MCF 10A (cell line): ENCODE measurements at places on chromosomes 4 and X. TPM values are rescaled to one million over a fixed set of nuclear protein-coding genes. Genes with fewer than 3 reads are reported as not detected.

DGKK gene
- total RNA-seq, result not detected in 2 replicates

CNGA1 gene
- not detected in 2 replicates for total RNA-seq

CPLX1 gene
- total RNA-seq, result 2.7 and 3.5 TPM in 2 replicates

HGFAC gene
- total RNA-seq, result 0.28 TPM in 1 of 2 replicates, not detected in the other

TRIML1 gene
- not detected in 2 replicates for total RNA-seq

MCF2 gene
- 1.5 and 2.1 TPM in 2 replicates for total RNA-seq

IL13RA1 gene
- total RNA-seq, result 27.4 and 32.4 TPM in 2 replicates

TENM3 gene
- 34.1 and 44.4 TPM in 2 replicates for total RNA-seq

SCML1 gene
- total RNA-seq, result 13.9 and 14.1 TPM in 2 replicates

RIPPLY1 gene
- not detected in 2 replicates for total RNA-seq

DAPP1 gene
- total RNA-seq, result 17.6 and 24.7 TPM in 2 replicates

USP17L22 gene
- not detected in 2 replicates for total RNA-seq

AMOT gene
- 0.09 TPM in 1 of 2 replicates, not detected in the other for total RNA-seq

ENAM gene
- not detected in 2 replicates for total RNA-seq

FOXR2 gene
- not detected in 2 replicates for total RNA-seq

KCNIP4 gene
- total RNA-seq, result 0.91 and 4.6 TPM in 2 replicates

DUSP9 gene
- not detected in 2 replicates for total RNA-seq

DNA sequence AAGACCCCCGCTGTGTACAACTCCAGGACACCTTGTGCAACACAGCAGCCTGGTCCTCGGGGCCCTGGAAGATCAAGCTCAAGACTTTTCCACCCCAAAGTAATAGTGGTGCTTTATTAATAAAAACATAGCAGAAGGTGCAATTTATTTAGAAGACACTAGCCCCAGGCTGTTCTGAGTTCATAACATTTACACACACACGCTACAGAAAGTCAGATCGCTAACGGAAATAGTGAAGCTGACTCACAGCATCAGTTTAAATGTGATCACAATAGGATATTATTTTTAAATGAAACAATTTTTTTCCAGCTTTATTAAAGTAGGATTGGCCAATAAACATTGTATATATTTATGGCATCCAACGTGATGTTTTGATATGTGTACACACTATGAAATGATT, 141.0 kb downstream of the STK32B start:
- no peak for DNase-seq

DNA sequence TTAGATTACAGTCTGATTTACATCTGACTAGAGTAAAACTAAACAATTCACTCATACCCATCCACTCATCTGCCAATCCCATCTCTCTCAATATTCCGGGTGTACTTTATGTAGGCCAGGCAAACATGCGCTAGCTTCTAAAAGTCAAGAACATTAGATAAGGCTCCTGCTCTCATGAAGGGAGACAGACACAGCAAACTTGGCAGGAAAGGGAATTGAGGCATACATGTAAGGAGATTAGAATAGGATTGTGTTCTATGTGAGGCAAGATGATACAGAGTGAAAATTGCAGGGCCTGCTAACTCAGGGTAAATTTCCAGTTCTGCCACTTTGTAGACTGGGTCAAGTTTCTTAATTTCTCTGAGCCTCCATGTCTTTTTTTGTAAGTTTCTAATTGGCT, 135.8 kb downstream of the CDS1 start:
- DNase-seq, result no peak

GRCh38 chr4:184408021-184408683, 66.2 kb downstream of the IRF2 start:
- DNase-seq, result no peak

- DNase-seq, result no peak
These were observed 161.6 kb upstream of the SPRY1 start for GRCh38 chr4:123234955-123235354.

DNA sequence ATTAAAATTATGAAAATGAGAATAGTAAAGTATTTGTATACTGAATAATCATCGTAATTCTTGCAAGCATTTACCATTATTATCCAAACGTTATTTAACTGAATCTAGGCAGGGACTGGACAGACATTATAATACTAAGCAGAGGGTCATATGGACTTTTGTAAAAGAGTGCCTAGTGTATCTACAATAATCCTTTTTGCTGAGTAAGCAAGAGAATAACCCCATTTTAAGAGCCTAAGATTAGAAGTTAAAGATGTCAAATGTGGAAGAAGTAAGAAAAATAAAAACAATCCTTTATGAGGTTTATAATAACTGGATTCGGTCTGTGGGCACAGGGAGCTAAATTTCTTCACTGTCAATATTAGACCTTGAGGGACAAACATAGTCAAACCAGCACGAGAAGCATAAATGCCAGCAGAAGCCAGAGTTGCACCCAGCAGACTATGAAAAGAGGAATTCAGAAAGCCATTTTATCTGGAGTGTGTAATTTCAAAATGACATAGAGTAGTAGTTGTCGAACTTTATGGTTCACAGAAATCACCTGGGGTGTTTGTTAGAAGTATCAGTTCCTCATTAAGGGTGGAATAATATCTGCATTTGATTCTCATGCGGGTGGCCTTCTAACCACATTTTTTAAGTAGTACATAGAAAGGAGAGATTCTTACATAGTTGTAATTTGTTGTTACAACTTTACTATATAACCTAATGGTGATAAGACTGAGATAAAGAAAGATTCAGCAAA, 39.7 kb upstream of the DCLK2 start:
- DNase-seq, result no peak

DNA sequence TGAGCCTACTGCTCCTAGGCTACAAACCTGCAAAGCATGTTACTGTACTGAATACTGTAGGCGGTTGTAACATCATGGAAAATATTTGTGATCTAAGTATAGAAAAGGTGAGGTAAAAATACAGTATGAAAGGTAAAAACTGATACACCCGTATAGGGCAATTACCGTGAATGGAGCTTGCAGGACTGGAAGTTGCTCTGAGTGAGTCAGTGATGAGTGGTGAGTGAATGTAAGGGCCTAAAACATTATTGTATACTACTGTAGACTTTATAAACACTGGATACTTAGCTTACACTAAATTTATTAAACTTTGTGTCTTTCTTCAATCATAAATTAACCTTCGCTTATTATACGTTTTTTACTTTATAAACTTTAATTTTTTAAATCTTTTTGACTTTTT, 3.7 kb downstream of the KIF4A start:
- no peak for DNase-seq

GRCh38 chrX:17161991-17162390, 213.0 kb upstream of the NHS start:
- DNase-seq, result no peak

- DNase-seq, result no peak
These were observed 53.1 kb downstream of the GAK start for GRCh38 chr4:878796-879728.

DNA sequence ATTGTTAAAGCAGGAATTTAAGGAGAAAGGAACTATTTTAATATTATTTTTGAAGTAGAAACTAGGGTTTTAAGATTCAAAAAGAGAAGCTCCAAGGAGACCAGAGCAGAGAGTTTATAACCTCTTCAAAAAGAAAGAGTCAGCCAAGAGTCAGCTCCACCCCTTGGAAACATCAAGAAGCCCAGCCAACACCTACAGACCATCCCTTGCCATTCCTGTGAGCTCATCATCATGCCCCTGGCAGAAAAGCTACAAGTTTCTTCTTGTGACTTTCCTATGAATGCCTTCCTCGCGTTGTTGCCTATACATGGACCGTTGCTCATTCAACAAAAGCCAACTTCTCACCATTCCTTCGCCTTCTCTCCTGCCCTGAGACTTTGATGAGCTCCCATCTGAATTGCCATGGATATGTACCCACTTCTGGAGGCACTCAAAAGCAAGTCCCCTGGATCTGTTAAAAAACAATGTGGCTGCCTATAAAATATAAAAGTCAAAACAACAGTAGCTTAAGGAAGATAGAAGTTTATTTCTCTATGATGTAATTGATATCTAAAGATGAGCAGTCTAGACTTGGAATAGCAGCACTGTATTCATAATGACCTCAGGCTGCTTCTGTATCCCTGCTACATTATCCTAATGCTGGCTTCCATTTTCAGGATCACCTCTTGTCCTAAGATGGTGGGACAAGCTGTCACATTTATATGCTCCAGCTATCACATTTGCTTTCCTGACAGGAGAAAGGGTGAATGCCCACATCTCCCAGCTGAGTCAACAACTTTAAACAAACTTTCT, 20.3 kb downstream of the PLRG1 start:
- peak; percentile 83 for DNase-seq

- no peak for DNase-seq
These were observed 39.3 kb downstream of the RNF212 start for GRCh38 chr4:1074077-1074476.

GRCh38 chrX:72280321-72280845, 3.3 kb upstream of the RPS4X start:
- peak; percentile 47 for DNase-seq

DNA sequence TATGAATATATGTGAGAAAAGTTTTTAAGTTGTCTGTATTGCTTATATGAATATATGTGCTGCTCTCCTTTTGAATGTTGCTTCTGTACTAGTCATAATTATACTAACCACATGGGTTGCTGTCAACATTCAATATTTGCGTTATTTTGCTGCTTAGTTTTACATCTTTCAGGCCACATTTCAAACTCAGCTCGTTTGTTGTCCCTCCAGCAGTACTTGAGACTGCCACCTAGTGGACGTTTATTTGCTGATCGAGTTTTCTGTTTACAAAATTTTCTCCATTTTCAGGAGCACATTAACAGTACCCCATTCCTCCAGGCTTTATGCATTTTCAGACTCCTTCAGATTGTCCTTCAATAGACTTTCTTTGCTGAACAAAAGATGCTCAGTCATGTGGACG, 75.8 kb downstream of the NUDT11 start:
- DNase-seq, result peak; percentile 60

- DNase-seq, result no peak
These were observed 8.9 kb upstream of the RUFY3 start for GRCh38 chr4:70712604-70713452.

DNA sequence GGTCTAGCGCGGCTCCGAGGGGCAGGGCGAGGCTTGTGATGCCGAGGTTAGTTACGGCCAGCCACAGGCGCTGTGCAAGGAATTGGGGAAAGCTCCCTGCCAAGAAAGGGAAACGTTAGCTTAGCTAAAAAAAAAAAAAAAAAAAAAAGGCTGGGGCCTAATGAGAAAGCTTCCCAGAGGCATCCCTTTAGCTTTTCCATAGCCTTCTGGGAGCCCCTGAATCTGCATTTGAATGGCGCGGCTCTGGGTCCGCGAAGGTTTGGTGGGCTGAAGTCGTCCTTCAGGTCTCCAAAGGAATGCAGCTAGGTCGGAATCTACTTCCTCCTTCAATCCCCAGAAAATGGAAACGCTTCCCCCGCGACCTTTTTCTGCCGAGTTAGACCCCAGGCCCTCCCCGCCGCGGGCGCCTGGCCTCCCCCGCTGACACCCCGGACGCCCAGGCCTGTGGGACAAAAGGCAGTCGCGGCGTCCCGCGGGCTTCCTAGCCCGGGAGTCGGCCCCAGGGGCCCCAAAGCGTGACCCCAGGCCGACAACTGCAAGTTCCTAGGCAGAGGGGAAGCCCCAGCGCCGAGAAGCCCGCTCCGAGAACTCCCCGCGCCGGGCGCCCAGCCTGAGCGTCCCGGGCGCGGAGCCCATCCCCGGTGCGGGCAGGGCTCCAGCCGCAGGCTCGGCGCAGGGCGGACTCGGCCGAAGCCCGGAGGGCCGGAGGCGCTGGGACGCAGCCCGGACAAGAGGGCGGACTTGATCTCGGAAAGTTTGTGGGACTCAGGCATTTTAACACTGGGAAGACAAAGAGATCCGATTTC, 605 bp upstream of the FAT1 start:
- peak; percentile 55 for DNase-seq

DNA sequence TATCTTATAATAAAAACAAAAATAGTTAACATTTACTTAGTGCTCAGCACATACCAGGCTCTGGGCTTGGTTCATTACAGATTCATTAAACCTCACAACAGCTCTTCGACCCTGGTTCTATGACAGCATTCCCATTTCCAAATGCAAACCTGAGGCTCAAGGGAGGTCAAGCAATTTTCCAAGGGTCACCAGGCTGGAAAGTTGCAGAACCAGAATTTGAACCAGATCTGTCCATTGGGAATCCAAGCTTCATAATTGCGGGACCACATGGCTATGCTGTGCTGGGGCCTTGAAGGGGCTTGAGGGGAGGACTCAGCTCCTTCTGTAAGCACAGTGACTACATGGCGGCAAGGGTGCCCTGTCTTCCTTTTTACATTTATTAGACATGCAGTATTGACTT, 197.3 kb upstream of the LNX1 start:
- no peak for DNase-seq

DNA sequence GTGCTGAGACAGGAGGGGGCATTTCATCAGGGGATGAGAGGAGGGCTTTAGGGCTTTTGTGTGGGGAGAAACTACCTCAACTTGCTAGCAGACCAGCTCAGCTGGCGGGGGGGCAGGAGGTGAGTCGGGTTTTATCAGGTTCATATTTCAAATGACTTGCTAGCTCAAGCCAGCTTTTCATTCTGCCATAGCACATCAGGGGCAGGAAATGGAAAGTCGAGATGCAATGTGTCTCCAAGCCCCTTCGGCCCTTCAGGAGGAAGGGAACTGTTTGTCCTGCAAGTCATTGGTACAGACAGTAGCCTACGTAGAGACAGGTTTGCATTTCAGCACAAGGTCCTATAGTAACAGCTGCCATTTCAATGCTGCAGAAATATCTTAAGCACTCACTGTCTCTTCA, 194.1 kb downstream of the PTTG2 start:
- no peak for DNase-seq

- peak; percentile 30 for DNase-seq
These were observed 39.5 kb downstream of the TMEM165 start for GRCh38 chr4:55435141-55435841.

GRCh38 chr4:111046811-111047210, 423.9 kb upstream of the PITX2 start:
- no peak for DNase-seq

GRCh38 chr4:147071209-147071740, 125.6 kb upstream of the TTC29 start:
- DNase-seq, result no peak

DNA sequence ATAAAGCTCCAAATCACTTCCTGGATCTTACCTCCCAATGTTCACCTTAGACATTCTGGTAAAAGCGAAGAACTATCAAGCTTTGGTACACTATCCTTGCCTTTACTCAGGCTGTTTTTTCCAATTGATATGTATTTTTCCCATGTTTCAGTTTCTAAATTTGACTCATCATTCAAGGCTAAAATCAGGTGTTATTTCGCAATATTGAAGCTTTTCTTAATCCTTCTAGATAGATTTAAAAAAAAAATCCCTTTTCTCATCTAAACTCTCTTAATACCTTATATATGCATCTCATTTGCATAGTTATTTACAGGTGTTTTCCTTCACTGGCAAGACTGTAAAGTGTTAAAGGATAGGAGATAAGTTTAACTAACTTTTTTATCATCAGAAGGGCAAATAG, 608.1 kb upstream of the FAM241A start:
- DNase-seq, result no peak

- DNase-seq, result peak; percentile 9
These were observed 191.0 kb upstream of the NPY2R start for GRCh38 chr4:155017426-155017825.

GRCh38 chr4:53847965-53848364, 216.4 kb downstream of the CHIC2 start:
- DNase-seq, result no peak

DNA sequence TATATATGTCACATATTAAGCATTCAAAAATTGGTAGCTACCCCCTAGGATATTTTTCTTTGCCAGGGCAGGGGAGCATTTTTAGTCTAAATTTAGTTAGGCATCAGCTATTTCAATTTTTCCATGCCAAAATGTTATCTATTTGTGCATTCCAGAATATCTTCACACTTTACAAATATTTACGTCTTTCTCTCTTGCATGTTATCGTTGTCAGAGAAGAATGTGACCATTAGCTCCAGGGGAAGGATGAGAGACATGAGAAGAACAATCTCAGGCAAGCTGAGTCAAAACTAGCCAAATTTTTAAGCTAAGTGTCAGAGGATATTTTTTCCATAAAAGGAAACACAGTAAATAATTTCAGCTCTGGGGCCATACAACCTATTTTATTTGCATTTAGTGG, 885.0 kb upstream of the EPHA5 start:
- no peak for DNase-seq
